ENCODE measurements at places on chromosomes 3 and 15.

GRCh38 chr3:172629470-172629869 lies 81.4 kb downstream of the NCEH1 start:
- DNase-seq = no peak

DNA sequence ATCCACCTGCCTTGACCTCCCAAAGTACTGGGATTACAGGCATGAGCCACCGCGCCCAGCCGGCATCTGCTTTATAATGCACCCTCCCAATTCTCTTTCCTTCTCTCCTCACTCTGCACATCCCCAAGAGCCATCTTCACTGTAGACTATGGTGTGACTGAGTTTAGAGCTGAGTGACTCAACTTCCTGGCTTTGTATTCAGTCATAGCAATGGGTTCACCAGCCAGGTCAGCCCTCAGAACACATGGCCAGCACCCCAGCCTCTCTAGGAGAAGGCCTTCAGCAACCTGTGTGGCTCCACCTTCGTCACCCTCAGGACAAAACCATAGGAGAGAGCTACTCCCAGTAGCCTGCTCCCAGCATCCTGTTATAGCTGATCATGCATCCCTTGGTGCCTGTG lies 33.0 kb downstream of the ARID3B start:
- DNase-seq = no peak

- peak; percentile 99 for DNase-seq
Measured at GRCh38 chr15:57218826-57219576, 157.3 kb upstream of the CGNL1 start.

GRCh38 chr3:117688583-117688982 lies 979.0 kb downstream of the TUSC7 start:
- DNase-seq = no peak

GRCh38 chr3:8525893-8526292 lies 24.3 kb downstream of the LMCD1 start:
- DNase-seq = no peak

- peak; percentile 35 for DNase-seq
Measured at GRCh38 chr3:139378587-139379241, 10.7 kb downstream of the COPB2 start.

DNA sequence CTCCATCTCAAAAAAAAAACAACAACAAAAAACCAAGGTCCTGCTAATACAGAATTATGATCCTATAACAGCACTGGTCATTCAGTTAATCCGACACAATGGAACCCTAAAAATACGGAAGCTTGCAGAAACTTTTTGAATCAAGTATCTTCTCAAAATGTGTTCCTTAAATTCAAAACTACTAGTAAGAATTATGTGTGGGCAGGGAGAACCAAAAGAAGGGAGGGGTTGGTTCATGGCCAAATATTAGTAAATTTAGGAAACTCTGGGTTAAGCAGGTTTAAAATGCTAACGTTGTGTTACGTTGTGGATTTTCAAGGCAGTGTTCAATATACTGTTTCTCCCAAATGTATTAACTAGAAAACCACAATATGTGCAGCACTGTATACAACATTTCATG lies 115.5 kb downstream of the KLHL25 start:
- DNase-seq = no peak

DNA sequence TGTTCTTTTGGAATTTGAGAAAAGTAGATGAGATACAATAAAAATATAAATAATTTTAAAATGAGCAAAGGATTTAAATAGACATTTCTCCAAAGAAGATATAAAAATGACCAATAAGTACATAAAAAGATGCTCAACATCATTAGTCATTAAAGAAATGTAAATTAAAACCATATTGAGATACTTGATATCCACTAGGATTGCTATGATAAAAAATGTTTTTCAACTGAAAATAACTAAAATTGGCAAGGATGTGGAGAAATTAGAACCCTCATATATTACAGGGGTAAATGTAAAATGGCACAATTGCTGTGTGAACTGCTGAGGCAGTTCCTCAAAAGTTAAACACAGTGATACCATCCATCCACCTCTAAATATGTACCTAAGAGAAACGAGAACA lies 38.8 kb downstream of the LRRFIP2 start:
- no peak for DNase-seq

DNA sequence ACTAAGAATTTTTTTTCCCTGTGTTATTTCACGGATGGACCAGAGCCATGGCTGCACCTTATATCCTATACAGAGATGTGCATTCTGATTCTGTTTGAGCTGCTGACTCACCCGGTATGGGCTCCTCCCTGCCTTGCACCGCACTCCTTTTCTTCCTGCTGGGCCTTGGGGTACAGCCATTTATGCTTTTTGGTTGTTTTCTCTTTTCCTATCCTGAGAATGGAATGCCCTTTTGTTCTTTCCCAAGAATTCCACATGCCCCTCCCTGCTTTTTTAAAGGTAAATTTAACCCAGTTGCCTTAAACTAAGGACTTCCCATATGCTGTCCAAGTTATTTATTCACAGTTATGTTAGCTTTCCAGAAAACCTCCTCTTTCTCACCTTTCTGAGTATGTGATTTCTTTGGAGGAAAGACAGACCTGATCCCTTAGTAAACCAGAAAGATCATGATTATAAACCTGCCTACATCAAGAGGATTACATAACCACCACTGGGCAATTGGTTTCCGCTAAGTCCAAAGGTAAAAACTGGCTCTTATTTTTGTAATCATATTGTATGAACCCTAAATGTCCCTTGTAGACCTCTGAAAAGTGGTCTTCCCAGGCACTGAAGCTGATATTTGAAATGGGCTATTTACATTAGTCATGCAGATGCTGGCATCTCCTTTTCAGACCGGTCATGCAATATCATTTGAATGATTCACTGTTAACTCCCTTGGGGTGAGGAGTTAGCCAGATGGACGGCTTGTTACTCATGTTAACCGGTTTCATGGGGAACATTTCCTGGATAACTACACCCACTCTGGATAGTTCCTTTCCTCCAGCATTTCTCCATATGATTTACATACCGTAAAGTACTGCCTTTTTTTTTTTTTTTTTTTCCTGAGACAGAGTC lies 45.5 kb downstream of the TMOD3 start:
- DNase-seq = no peak

DNA sequence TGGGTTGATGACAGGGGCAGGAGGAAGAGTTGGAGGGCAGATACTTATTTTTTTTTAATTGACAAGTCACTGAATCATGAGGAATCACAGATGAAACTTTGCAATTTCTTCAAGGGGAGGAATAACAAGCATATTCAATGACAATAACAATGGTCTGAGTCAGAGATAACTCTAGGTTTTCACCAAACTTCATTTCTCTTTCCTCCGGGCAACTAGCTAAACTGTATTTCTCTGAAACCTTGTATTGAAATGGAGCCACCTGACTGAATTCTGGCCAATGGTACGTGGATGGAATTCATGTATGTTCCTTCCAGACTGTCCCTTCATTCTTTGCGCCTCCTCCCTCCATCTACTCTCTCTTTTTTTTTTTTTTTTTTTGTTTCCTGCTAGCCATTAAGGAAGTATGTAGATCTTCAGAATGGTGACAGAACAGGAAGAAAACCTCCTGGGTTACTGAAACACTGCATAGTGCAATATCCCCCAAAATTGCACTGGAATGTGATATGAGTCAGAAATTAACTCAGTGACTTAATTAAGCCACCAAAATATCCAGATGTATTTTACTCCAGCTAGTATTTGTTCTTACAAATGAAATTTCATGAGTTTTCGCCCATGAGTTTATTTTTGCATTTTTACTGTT lies 495.4 kb downstream of the OTOL1 start:
- DNase-seq = no peak

GRCh38 chr15:71148048-71148447 lies 32.8 kb downstream of the THSD4 start:
- DNase-seq = no peak

DNA sequence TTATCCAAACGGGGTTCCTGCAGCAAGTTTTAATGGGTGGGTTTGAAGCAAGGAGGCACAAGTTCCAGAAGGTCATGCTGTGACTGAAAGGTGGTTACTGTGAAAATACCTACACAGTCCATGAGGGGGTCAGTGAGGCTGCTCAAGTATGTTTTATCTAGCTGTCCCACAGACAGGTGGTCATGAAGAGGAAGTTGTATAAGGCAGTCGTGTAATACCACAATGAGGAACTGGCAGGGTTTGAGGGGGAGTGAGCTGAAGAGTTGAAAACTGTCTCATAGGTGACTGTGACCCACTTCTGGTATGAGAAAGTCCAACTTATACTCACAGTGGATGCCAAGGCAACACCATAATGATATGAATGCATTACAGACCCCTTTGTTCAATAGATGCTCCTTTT lies 856.8 kb downstream of the OTOL1 start:
- DNase-seq = no peak

DNA sequence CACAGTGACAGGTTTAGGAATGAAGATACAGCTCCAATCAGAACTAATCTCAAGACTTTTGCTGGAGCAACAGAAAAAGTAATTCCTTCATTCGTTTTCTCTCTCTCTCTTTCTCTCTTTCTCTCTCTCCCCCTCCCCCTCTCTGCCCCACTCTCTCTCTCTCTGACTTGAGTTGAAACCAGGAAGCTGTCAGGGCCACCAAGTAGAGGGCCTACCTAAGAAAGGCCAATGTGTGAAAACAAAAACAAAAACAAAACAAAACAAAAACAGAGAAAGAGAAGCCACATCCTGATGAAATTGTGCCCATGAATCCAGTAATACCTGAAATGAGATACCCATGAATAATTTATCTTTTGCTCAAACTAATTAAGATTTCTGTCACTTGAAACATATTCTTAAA lies 72.9 kb downstream of the ATP8B4 start:
- no peak for DNase-seq

DNA sequence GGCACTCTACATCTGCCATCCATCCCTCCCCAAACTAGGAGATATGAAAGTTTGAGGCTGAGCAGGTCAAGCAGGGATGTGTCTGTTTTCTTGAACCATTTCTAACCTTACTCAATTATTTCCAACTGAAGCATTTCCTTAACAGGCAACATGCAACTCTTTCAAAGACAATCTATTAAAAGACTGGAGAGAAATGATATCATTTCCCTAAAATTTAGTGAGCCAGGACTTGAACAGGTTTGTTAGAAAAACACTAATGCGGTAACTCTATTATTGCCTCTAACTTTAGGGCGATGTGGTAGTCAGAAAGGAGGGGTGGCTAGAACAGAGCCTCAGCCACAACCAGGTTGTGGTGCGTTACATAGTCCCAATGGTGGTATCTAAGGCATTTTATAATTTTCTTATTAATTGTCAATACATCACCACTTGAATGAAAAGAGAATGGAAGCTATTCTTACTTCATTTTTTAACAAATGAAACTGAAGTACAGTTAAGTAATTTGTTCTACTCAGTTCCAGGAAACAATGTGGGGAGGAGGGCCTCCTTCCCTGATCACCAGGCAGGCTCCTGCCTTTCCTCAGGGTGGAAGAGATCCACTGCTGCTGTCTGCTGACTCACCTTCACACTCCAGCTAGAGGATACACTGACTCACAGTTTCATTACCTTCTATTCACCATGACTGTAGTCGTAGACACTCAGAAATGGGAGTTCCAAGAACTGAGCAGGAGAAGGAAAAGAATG lies 22.8 kb downstream of the MYO1E start:
- DNase-seq = no peak

- DNase-seq = no peak
Measured at GRCh38 chr15:32029409-32029861, 880 bp upstream of the CHRNA7 start.

DNA sequence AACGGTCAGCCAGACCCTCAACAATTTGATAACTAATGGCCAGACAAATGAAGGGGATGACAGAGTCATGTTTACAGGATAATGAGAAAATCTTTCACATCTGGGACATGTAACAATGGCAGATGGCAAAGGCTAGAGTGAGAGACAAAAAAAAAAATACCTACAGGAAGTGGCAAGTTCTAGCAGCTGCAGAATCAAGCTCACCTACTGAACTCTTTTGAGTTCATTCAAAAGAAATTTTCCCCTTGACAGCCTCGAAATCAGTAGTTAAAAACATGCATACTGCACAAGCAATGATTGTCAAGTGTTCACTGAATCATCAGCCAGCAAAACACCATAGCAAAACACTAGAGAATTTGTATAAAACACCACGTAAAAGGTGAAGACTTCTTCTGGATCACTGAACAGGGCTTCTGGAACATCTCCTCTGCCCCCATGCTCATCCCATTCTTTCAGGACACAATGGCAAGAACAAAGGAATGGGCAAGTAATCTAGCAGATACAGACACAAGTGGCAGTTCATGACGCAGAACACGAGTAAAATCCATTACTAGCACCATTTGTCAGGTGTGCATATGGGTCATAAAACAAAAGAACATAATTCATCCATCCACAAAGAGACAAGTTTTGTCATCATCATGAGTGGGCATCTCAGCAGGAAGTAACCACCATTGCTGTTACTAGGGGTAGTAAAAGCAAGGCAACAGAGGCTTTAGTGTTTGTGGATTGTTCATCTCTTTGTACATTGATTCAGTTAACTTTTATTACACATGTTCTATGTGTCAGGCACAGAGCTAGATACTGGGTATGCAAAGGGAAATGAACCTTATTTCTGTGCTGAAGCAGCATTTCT lies 13.8 kb upstream of the KCNMB2 start:
- no peak for DNase-seq

GRCh38 chr3:126928921-126929474 lies 53.9 kb upstream of the PLXNA1 start:
- no peak for DNase-seq

DNA sequence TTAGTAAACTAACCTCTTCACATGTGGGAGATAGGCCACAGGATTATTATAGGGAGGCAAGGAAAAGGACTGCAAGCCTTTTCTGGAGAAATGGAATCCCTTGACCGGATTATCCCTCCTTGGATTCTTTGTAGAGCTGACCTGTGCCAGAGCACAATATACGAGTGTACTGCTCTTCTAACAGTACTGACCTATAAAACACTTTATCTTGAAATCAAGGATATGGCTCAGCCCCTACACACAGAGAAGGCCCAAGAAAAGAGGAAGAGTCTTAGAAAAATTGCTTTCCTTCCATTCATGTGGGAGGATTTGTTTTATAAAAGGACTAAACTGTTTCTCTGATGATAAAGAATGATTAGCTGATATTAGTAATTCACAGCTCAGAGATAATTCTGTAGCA lies 42.2 kb downstream of the DMXL2 start:
- no peak for DNase-seq

- no peak for DNase-seq
Measured at GRCh38 chr3:13509816-13510192, 29.7 kb downstream of the HDAC11 start.

- no peak for DNase-seq
Measured at GRCh38 chr3:41198526-41198925, 779 bp upstream of the CTNNB1 start.

GRCh38 chr15:88918738-88919137 lies 5.6 kb upstream of the MFGE8 start:
- DNase-seq = no peak

DNA sequence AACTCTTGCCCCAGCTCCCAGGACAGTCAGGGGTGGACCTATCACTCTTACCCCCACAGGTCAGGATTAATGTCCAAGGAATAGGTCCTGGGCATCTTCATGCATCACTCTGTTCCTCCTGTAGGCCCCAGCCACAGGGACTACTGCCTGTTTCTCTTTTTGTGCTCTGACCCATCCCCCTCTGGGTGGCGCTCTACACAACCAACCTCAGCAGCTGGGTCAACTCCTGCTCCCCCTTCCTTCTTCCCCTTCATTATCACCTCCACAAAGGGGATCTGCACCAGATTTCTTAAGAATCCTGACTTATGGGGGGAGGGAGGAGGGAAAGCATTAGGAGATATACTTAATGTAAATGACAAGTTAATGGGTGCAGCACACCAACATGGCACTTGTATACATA lies 12.2 kb upstream of the TRANK1 start:
- DNase-seq = no peak

GRCh38 chr3:111846039-111846438 lies 13.0 kb upstream of the PHLDB2 start:
- no peak for DNase-seq

Measured in SK-N-MC (cell line).